ENCODE measurements at places on chromosomes 11 and 22. TPM values are rescaled to one million over a fixed set of nuclear protein-coding genes. Genes with fewer than 3 reads are reported as not detected.

- no peak for DNase-seq
- no peak overlapping the region for H3K27ac ChIP-seq
- H3K4me3 ChIP-seq, result no peak overlapping the region
- no peaks in the 10 kb centered on the region for H3K36me3 ChIP-seq
- peaks cover 9% of the 10 kb centered on the region for H3K4me1 ChIP-seq
- H3K27me3 ChIP-seq, result no peaks in the 10 kb centered on the region
These were observed 7.7 kb downstream of the SLC37A2 start for GRCh38 chr11:125070699-125071254.

- no peaks in the 10 kb centered on the region for H3K27me3 ChIP-seq
- H3K4me1 ChIP-seq, result no peaks in the 10 kb centered on the region
- no peak for DNase-seq
- no peak overlapping the region for H3K4me3 ChIP-seq
- H3K27ac ChIP-seq, result no peak overlapping the region
These were observed 9.9 kb downstream of the GTF2H1 start for GRCh38 chr11:18332302-18332701.

The OR6T1 gene
- total RNA-seq, result not detected

DNA sequence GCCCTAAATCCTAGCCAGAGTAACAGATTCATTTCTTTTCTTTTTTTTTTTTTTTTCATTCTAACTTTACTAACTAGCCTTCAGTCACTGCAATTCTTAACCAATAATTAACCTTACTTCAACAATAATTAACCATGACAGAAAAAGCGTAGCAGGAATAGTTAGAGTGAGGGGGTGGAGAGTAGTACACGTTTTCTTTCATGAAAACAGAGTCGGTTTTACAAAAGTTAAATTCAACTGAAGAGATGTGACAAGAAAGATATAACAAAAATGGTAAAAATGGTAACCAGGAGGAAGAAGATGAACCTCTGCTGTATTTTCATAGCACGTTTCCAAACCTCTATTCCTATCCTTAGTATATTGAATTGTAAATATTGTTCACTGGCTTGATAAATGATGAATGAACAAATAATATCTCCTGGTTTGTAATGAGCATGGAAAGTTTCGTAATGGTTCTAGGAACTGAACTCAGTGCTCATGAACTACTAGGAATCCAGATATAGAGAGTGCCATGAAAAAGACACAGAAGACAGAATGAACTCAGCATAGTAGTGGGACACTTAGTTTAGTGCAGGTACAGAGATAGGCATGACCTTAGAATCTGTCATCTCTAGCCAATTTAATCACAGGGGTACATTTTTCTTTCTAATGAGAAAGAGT, 116.5 kb upstream of the ANO5 start:
- H3K4me3 ChIP-seq, result no peak overlapping the region
- H3K27ac ChIP-seq, result no peak overlapping the region
- no peaks in the 10 kb centered on the region for H3K4me1 ChIP-seq
- H3K36me3 ChIP-seq, result no peaks in the 10 kb centered on the region

GRCh38 chr11:46003572-46003971, 81.1 kb downstream of the LARGE2 start:
- H3K4me3 ChIP-seq, result no peak overlapping the region
- H3K4me1 ChIP-seq, result no peaks in the 10 kb centered on the region
- DNase-seq, result no peak
- no peak overlapping the region for H3K27ac ChIP-seq
- H3K27me3 ChIP-seq, result no peaks in the 10 kb centered on the region
- H3K36me3 ChIP-seq, result no peaks in the 10 kb centered on the region

Data from thymus (tissue), 14 donors.